Ureter (tissue), 1 donor: ENCODE measurements at places on chromosomes 12 and 14. TPM values are rescaled to one million over a fixed set of nuclear protein-coding genes. Genes with fewer than 3 reads are reported as not detected.

SLC6A15 gene
- 0.31 TPM for total RNA-seq

PHC1 gene
- total RNA-seq, result 44.9 TPM

OR4E2 gene
- not detected for total RNA-seq

SLC22A17 gene
- total RNA-seq, result 35.3 TPM

PRR4 gene
- 7.3 TPM for total RNA-seq

DNA sequence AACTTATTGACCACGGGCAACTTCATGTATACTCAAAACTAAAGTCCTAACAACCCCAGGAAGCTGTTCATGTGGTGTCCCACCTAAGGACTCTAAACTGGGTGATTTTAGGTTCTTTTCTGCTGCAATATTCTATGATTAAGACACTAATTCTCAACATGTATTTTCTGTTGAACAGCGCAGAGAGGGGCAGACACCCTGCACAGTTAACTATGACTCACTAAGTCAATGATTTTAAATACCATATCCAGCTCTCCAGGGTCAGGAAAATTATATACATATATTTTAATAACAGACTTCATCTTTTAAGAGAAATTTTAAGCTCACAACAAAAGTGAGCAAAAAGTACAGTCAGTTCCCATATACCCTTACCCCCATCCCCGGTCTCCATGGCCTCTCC, 85.0 kb downstream of the FOXN3 start:
- DNase-seq, result no peak

- DNase-seq, result no peak
Observed at GRCh38 chr12:109741970-109742703, 28.5 kb downstream of the FAM222A start.

- DNase-seq, result no peak
Observed at GRCh38 chr14:101174522-101174838, 271.0 kb upstream of the RTL1 start.

- DNase-seq, result no peak
Observed at GRCh38 chr14:23054000-23054811, 3.1 kb downstream of the CDH24 start.

GRCh38 chr14:104462651-104463630, 116.6 kb upstream of the C14orf180 start:
- no peak for DNase-seq

- no peak for DNase-seq
Observed at GRCh38 chr14:98816195-98816594, 455.8 kb downstream of the BCL11B start.

DNA sequence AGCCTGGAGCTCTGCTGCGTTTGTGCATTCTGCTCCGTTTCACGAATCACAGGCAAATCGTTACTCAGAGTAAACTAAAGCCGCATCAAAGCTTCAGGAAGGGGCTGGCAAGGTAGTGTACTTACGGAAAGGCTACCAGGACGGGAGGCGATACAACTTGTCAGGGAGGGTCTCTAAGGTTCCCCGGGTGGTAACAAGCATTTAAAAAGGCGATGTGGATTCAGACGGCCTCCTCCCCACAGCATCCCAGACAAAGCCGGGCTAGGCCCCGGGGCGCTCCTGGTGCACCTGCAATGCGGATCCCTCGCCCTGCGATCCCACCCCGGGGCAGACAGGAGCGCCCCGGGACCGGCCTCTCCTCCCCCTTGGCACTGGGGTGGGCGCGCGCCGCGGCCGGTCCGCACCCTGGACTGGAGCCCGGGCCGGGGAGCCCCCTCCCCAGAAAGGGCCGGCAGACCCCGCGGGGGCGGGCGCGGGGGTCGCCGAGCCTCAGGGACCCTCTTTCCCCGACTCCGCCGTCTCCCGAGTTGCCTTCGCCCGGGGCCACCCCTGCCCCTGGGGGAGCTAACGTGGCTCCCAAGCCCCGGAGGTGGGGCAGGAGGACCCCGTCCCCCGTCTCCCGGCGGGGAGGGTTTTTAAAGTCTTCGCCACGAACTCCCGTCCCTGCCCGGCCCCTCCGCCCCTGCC, 718 bp downstream of the CCDC92 start:
- DNase-seq, result peak; percentile 51

GRCh38 chr12:6360578-6361490, 14.5 kb downstream of the SCNN1A start:
- no peak for DNase-seq

- DNase-seq, result no peak
Observed at GRCh38 chr14:64612021-64612380, 62.2 kb downstream of the PPP1R36 start.

GRCh38 chr14:66496188-66496807, 10.1 kb downstream of the CCDC196 start:
- no peak for DNase-seq

DNA sequence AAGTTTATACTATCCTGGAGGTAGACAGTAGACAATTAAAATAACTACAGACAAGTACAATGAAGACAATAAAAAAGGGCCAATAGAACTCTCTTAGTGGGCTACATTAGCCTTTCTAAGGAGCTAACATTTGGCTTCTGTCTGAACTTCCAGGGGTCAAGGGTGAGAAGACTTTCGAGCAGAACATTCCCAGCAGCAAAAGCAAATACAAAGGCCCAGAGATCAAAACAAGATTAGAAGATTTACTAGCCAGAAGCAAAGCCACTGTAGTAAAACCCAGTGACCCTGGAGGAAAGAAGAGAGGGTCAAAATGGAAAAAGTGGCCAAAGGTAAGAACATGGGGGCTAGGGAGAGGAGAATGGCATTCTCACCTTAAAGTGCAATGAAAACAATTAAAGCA, 63.2 kb downstream of the ATP2B1 start:
- DNase-seq, result no peak

GRCh38 chr14:91114079-91115065, 499 bp downstream of the DGLUCY start:
- peak; percentile 84 for DNase-seq

GRCh38 chr14:44316647-44317440, 190.2 kb downstream of the FSCB start:
- peak; percentile 44 for DNase-seq
